IMR-90 (cell line): ENCODE measurements at places on chromosomes 5 and 9. TPM values are rescaled to one million over a fixed set of nuclear protein-coding genes. Genes with fewer than 3 reads are reported as not detected.

GRCh38 chr9:26520141-26520540, 372.5 kb downstream of the CAAP1 start:
- H3K27ac ChIP-seq, result no peak overlapping the region
- H3K36me3 ChIP-seq, result no peaks in the 10 kb centered on the region
- H3K27me3 ChIP-seq, result no peaks in the 10 kb centered on the region
- H3K4me1 ChIP-seq, result no peaks in the 10 kb centered on the region

GRCh38 chr9:7984203-7984602, 184.6 kb upstream of the DMAC1 start:
- no peak for DNase-seq
- no peaks in the 10 kb centered on the region for H3K36me3 ChIP-seq
- no peak overlapping the region for H3K4me3 ChIP-seq
- H3K27me3 ChIP-seq, result no peaks in the 10 kb centered on the region

The LAMC3 gene
- total RNA-seq, result under 0.01 TPM in 1 of 2 replicates, not detected in the other

The PCDHGB7 gene
- 5.8 and 6.3 TPM in 2 replicates for total RNA-seq

The SV2C gene
- not detected in 2 replicates for total RNA-seq

GRCh38 chr5:173642191-173642816, 25.9 kb upstream of the BOD1 start:
- H3K4me3 ChIP-seq, result no peak overlapping the region
- peaks cover 7% of the 10 kb centered on the region; the same call in 1 of the 2 replicates for H3K4me1 ChIP-seq
- H3K27ac ChIP-seq, result no peak overlapping the region
- no peak for DNase-seq
- H3K27me3 ChIP-seq, result peaks cover 19% of the 10 kb centered on the region

DNA sequence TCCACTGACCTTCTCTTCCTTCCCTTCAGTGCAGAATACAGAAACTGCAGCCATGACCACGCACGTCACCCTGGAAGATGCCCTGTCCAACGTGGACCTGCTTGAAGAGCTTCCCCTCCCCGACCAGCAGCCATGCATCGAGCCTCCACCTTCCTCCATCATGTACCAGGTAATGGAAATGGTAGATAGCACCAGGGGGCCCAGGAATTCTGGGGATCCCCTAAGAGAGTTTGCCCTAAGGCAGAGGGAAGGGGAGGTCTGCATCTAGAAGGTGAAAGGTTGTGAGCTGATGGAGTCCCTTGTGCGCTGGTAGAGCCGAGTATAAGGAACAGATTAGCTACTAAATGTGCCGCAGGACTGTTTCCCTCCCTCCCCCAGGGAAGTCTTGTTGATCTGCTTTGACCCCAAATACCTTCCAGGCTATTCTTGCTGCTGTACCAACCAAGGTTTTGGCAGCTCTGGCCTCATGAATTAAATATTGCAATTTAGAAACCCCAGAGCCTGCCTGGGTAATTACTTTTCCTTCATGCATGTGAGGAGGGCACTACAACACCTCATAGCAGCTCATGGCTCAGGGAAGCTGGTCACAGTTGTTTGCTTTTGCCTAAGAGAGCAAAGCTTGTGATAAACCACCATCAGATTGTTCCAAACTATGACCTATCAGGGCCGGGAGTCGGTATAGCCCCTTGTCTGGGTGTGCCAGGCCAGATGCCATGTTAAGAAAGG, 19.6 kb downstream of the CYFIP2 start:
- no peak overlapping the region for H3K27ac ChIP-seq
- peaks cover 2% of the 10 kb centered on the region for H3K36me3 ChIP-seq
- H3K4me1 ChIP-seq, result no peaks in the 10 kb centered on the region
- DNase-seq, result no peak
- H3K4me3 ChIP-seq, result no peak overlapping the region
- H3K27me3 ChIP-seq, result peaks cover 1% of the 10 kb centered on the region

DNA sequence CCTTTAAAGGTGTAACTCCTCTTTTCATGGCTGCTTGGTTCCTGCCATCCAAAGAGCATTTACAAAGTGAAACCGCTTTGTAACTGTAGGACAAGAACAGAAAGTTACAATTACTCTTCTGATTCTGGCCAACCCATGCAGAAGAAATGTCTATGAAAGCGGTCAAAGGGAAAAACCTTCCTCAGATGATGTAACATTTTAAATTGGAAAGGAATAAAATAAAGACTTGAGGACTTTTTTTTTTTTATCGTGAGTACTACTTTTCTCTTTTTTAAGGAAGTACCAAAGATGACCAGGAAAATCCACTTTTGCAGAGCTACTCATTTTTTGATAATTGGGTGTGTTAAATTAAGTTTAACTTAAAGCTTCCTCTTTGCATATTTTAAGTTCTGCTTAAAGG, 13.0 kb upstream of the C9orf72 start:
- no peaks in the 10 kb centered on the region for H3K27me3 ChIP-seq
- peak overlapping the region; percentile 27; the same call in 1 of the 2 replicates for H3K4me3 ChIP-seq
- no peak for DNase-seq
- H3K4me1 ChIP-seq, result no peaks in the 10 kb centered on the region

DNA sequence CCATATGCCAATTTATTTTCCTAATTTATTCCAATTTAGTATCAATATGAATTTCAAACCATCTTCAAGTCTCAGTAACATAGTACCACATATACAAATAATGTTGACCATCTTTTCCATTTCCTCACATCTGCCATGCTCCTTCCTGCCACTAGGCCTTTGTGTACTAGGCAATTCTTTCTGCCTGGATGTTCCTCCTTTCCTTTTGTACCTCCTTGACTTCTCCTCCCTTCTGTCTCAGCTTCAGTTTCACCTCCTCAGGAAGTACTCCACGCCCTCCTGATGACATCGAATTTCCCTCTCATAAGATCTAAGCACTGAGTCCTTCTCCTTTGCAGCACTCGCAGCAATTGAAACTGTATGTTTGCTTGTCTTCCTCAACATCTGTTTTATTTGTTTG, 53.9 kb downstream of the MEF2C start:
- H3K27ac ChIP-seq, result no peak overlapping the region
- no peaks in the 10 kb centered on the region for H3K36me3 ChIP-seq
- DNase-seq, result no peak
- H3K27me3 ChIP-seq, result no peaks in the 10 kb centered on the region
- H3K4me3 ChIP-seq, result no peak overlapping the region

GRCh38 chr9:136658849-136659535, 3.7 kb upstream of the EGFL7 start:
- no peaks in the 10 kb centered on the region for H3K36me3 ChIP-seq
- H3K27ac ChIP-seq, result no peak overlapping the region
- H3K4me3 ChIP-seq, result no peak overlapping the region
- no peak for DNase-seq
- H3K4me1 ChIP-seq, result no peaks in the 10 kb centered on the region

The NME5 gene
- under 0.01 and 0.18 TPM in 2 replicates for total RNA-seq

GRCh38 chr5:158594595-158595242, 505.0 kb downstream of the EBF1 start:
- H3K4me1 ChIP-seq, result no peaks in the 10 kb centered on the region
- no peak overlapping the region for H3K27ac ChIP-seq
- no peak for DNase-seq
- no peaks in the 10 kb centered on the region for H3K27me3 ChIP-seq

GRCh38 chr5:65127161-65127901, 354.4 kb downstream of the ADAMTS6 start:
- H3K36me3 ChIP-seq, result no peaks in the 10 kb centered on the region
- DNase-seq, result peak; percentile 93
- no peak overlapping the region for H3K4me3 ChIP-seq
- peak overlapping the region; percentile 90 for H3K27ac ChIP-seq
- no peaks in the 10 kb centered on the region for H3K27me3 ChIP-seq

GRCh38 chr5:38556088-38556598, 303 bp downstream of the LIFR start:
- H3K27ac ChIP-seq, result peak overlapping the region; percentile 59
- no peak for DNase-seq
- no peaks in the 10 kb centered on the region; the same call in 1 of the 2 replicates for H3K27me3 ChIP-seq

- H3K4me3 ChIP-seq, result no peak overlapping the region
- H3K36me3 ChIP-seq, result no peaks in the 10 kb centered on the region
- peaks cover 2% of the 10 kb centered on the region; the same call in 1 of the 2 replicates for H3K4me1 ChIP-seq
- H3K27ac ChIP-seq, result no peak overlapping the region
- no peak for DNase-seq
- no peaks in the 10 kb centered on the region for H3K27me3 ChIP-seq
Observed at GRCh38 chr5:137703565-137703964, 32.3 kb downstream of the KLHL3 start.

DNA sequence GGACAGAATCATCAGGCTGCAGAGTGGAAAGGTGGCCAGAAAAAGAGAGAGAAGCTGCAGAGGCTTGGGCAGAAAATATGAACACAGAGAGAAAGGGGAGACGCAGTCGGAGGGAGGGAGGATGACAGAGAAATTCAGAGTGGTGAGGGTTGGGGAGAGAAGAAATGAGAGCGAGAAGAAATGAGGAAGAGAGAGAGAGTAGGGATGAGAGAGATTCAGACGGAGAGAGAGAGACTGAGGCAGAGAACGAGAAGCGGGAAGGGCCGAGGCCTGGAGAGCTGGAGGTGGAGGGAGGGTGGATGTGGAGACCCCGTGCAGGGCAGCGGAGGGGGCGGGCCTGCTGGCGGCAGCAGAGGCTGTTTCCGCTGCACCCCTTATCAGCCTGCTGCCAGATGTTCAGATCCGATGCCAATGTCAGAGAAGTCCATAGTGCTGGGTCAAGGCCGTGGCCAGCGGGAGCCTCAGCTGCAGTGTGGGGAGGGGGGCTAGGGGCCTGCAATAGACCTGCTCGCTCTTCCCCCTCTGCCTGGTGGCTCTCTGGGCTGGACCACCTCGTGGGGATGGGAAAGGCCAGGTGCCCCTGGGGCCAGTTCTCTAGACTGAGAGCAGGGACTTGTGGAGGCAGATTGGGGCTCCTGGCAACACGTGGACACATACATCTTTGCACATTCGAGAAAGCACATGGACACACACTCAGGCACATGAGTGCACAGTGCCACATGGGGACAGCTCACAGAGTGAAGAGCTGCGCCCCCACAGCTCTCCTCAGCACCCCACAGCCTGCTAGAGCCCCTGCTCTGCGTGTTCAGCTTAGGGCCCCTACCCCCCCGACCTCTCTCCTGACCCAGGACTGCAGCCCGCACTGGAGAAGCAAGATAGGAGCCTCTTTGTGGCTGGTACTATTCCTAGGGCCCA, 4.9 kb upstream of the NR5A1 start:
- no peaks in the 10 kb centered on the region for H3K36me3 ChIP-seq
- H3K4me3 ChIP-seq, result no peak overlapping the region
- DNase-seq, result no peak
- H3K27me3 ChIP-seq, result peaks cover 49% of the 10 kb centered on the region

DNA sequence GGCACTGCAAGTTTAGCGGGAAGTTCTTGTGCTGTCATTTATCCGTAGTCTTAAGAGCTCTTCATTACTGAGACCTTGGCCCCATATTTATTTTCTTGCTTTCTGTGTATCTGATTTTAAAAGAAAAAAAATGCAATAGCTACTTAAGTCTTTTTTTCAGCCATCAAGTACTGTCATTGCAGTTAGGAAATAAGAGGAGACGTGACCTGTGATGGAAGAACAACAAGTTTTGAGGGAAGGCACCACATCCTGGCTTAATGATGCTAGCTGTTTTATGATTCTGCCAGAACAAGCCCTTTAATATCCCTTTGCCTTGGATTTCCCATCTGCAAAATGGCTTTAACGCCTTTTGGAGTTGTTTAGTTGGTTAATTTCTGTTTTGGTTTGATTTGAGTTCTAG, 3.8 kb downstream of the RGMB start:
- no peaks in the 10 kb centered on the region for H3K27me3 ChIP-seq
- peak overlapping the region; percentile 42; the same call in 1 of the 2 replicates for H3K4me3 ChIP-seq
- H3K36me3 ChIP-seq, result peaks cover 20% of the 10 kb centered on the region
- no peak for DNase-seq
- peaks cover 13% of the 10 kb centered on the region for H3K4me1 ChIP-seq

DNA sequence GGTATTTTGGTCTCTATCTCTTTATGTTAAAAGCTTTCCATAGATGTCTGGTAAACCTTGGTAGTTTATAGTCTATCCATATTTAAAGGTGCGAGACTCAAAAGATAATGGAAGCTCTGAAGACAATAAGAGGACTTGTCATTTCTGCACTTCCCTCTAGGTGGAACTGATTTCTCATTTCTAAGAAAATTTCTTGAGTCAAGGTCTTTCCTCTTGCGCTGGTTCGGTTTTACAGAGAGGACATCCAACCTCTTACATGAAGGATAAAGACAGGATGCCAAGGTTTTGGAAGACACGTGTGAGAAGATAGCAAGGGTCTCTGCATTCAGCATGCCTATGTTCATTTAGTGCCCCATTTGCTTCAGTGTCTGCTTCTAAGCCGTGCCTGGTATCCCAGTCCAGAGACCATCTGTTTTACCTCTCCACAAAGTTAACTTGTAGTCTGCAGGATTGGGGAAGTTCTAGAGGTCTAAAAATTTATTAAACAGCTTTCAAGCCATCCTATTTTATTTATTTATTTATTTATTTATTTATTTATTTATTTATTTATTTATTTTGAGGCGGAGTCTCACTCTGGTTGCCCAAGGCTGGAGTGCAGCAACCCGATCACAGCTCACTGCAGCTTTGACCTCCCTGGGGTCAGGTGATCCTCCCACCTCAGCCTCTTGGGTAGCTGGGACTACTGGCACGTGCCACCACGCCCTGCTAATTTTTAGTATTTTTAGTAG, 41.6 kb downstream of the KIAA1191 start:
- peak; percentile 6 for DNase-seq
- H3K4me3 ChIP-seq, result no peak overlapping the region
- H3K27me3 ChIP-seq, result no peaks in the 10 kb centered on the region
- no peaks in the 10 kb centered on the region for H3K4me1 ChIP-seq
- peaks cover 14% of the 10 kb centered on the region for H3K36me3 ChIP-seq

The IL5 gene
- not detected in 2 replicates for total RNA-seq

- peaks cover 2% of the 10 kb centered on the region; the same call in 1 of the 2 replicates for H3K27me3 ChIP-seq
- no peak overlapping the region for H3K27ac ChIP-seq
- no peak overlapping the region for H3K4me3 ChIP-seq
- H3K4me1 ChIP-seq, result no peaks in the 10 kb centered on the region
- H3K36me3 ChIP-seq, result no peaks in the 10 kb centered on the region
Observed at GRCh38 chr5:749101-749670, 35.3 kb downstream of the ZDHHC11B start.

DNA sequence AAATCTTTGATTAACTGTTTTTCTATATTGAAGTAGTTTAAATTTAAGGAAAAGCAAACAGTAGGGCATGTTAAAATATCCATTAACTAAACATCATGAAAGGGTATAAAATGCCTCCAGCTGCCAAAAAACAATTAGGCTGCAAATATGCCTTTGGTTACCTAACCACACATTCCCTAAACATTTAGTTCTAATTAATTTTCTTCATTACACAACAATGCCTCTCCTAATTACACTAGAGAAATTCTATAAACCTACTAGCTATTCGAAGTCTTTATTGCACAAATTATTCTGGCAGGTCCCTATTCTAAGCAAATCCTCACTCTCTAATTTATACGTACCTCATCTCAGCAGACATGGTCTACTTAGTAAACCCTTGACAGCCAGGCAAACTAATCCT, 37.4 kb downstream of the MAT2B start:
- no peak overlapping the region for H3K27ac ChIP-seq
- H3K27me3 ChIP-seq, result peaks cover 2% of the 10 kb centered on the region
- no peaks in the 10 kb centered on the region for H3K36me3 ChIP-seq
- H3K4me1 ChIP-seq, result no peaks in the 10 kb centered on the region
- no peak for DNase-seq

GRCh38 chr9:20611691-20612287, 10.5 kb downstream of the MLLT3 start:
- no peaks in the 10 kb centered on the region for H3K27me3 ChIP-seq
- H3K4me1 ChIP-seq, result peaks cover 3% of the 10 kb centered on the region
- DNase-seq, result peak; percentile 84
- peak overlapping the region; percentile 0; the same call in 1 of the 2 replicates for H3K4me3 ChIP-seq
- H3K27ac ChIP-seq, result 0 out of 2 replicates have a peak overlapping the region, but pooled peaks have one; percentile 16

- DNase-seq, result no peak
- no peaks in the 10 kb centered on the region for H3K27me3 ChIP-seq
- H3K4me1 ChIP-seq, result peaks cover 3% of the 10 kb centered on the region; the same call in 1 of the 2 replicates
- H3K36me3 ChIP-seq, result peaks cover 6% of the 10 kb centered on the region
- H3K27ac ChIP-seq, result no peak overlapping the region
Observed at GRCh38 chr5:103275851-103276250, 17.3 kb downstream of the MACIR start.

The SPINK13 gene
- not detected in 2 replicates for total RNA-seq
